Lower lobe of right lung (tissue), 2 donors: ENCODE measurements at places on chromosomes 12 and 14.

DNA sequence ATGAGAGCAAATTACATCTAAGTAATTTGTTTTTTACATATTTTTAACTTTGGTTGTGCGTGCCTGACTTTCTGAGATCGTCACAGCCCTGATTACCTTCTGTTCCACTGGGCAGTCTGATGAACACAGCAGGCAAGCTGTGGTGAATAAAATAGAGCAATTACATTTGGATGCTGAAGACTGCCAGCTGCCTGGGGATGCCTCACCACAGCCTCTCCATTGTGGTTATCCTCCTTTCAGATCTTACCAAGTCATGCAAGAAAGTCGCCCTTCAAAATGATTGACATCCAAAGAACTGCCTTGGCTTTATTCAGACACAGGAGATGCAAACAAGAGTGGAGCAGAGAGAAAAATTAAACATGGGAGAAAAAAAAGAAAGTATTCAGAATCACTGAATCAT, 456.6 kb upstream of the TMPO start:
- DNase-seq, result no peak

- no peak for DNase-seq
These were observed 10.2 kb downstream of the KRT82 start for GRCh38 chr12:52395761-52396434.

DNA sequence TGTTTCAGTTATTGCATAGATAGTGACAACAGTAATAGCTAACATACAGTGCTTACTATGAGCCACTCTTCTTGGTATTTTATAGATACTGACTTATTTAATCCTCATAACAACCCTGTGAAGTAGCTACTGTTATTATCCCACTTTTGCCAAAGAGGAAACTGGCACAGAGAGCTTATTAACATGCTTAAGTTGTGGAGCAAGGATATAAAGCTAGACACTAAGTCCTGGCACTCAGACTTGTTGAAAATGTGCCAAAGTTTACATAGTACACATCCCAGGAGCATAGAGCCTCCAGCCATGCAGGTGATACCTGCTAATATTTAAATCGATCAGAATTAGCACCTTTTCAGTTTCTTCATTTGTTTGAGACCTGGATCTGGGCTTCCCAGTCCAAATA, 41.8 kb downstream of the VEZT start:
- DNase-seq, result no peak

DNA sequence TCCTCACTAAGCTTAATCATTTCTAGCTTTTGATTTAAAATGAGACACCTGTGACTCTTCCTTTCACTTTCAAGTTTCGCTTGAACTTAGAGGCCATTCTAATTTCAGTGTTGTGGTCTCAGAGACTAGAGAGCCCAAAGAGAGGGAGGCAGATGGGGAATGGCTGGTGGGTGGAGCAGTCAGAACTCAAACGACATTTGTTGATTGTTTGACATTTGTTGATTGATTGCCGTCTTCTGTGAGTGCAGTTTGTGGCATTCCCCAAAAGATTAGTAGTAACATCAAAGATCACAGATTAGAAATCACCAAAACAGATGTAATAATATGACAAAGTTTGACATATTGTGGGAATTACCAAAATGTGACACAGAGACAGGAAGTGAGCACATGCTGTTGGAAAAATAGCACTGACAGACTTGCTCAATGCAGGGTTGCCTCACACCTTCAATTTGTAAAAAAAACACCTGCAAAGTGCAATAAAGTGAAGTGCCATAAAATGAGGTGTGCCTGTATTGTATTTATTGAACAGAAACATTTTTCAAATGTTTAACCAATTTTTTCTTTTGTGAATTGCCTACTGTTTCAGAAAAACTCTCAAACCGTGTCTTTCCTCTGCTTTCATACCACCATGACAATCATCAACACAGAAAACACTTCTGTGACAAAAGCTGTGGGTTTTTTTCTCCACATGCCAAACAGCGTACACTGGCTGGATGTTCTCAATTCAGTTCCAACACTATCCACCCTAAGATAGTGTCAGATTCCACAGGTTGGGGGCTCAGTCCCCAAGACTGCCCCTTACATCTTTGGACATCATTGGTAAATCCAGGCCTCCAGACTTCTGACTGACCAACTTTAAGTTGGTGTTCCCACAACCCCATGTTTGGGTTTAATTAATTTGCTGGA, 376.3 kb upstream of the RGS6 start:
- DNase-seq, result no peak

DNA sequence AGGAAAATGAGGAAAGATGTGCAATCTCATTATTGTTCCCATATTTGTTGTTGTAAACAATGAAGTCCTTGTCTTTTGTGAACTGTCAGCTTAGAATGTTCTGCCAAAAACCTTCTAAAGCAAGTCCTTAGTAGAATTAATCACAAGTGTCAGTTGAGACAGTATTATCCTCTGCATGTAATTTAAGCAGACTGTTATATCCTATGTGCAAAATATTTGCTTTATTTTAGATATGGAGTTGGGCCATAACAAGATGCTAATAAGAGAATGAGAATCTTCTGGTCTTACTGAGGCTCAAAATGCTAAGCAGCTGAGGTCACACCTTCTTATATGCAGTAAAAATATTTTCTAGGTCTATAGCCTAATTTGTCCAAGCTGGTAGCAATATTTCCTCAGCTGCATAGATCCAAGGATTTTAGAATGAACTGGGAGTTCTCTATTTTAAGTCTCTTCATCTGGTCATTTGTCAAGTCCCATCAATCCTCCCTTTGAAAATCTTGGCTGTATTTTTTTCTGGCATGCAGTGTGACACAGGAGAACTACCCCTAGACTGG, 222.3 kb upstream of the NAV3 start:
- DNase-seq, result no peak

DNA sequence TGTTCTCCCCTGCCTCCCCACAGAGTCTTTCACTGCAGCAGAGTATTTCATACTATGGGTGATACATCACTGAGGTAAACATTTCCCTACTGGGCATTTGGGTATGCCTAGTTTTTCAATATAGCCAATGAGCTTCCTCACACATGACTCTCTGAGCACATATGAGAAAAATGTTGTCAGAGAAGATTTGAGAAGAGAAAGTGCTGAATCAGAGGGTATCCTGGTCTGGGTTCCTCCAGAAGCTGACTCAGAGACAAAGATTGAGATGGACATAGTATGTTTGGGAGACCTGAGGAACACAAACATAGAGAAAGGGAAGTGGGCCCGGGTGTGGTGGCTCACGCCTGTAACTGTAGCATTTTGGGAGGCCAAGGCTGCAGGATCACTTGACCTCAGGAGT, 12.6 kb downstream of the SLC8B1 start:
- DNase-seq, result no peak

GRCh38 chr12:67269633-67270573, 745 bp downstream of the CAND1 start:
- peak; percentile 63 for DNase-seq

- DNase-seq, result no peak
These were observed 52.3 kb upstream of the BCL2L14 start for GRCh38 chr12:12018454-12018853.

DNA sequence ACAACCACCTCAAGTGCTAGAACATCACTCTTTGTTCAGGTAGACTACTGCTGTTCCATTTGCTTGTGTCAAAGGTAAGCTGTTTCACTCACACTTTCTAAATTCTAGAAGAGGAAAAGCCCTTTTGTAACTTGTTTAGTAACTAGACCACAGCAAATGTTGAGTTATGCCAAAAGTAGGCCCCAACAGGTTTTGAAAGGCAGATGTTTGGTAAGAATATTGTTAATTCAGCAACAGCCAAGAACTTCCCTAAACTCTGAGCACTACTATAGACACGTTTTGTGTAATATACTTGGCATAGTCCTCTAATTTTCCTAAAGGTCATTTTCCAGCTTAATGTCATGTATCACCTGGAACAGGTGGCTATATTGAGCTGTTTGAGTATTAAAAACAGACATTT, 79.0 kb downstream of the DCAF5 start:
- no peak for DNase-seq

DNA sequence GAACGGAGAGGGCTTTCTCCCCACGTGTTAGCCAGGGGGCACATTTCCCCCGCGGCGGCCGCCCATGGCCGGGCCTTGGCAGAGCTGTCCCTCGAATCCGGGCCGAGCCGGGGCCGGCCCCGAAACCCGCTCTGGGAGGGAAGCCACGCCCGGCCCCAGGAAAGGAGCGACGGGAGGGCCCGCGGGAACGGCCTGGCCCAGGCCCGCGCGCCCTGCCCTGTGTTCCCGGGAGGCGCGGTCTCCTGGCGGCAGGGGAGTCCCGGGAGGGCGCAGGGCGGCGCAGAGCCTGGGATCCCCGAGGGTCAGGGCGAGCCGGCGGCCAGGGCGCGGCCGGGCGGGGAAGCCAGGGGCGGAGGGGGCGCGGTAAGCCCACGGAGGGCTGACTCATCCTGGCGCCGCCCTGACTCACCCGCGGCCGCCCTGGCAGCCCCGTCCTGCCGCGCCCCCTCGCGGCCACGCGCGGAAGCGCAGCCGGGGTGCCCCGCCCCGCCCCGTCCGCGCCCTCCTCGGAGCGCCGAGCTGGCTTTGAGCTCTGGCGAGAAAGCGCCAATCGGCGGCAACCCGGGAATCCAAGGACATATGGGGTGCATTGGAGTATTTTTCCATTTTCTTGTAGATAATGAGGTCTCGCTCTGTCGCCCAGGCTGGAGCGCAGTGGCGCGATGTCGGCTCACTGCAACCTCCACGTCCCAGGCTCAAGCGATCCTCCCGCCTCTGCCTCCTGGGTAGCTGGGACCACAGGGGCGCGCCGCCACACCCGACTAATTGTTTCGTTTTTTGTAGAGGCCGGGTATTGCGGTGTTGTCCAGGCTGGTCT, 31.8 kb upstream of the PLEKHG6 start:
- peak; percentile 92 for DNase-seq

DNA sequence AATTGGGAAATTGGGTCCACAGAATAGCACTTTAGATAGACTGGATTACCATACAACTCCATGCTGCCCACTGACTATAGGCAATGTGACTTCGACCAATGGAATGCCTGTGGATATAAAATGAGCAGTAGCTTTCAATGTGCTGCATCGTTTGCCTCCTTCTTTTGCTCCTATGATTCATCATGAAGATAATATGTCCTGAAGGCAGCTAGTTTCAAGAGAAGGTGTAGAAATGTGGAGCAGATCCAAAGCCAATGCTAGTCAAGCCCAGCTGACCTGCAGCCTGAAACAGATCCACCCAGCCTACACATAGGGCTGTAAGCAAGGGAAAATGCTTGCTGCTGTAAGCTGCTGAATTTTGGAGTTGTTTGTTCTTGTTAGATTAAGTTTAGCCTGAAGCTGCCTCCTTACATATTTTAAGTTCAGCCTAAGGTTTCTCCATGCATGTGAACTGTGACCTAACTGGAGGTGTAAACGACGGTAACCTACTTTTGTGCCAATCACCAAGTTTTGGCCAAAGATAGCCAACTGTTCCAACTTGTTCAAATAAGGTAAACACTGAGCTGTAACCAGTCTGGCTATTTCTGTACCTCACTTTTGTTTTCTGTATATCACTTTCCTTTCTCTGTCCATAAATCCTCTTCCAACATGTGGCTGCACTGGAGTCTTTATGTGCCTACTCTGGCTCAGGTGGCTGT, 169.1 kb upstream of the AVPR1A start:
- DNase-seq, result no peak
